Foreskin keratinocyte (primary cell): ENCODE measurements at places on chromosomes 5 and 9.

GRCh38 chr5:146510559-146511125, 5.3 kb downstream of the GPR151 start:
- DNase-seq = peak; percentile 46

GRCh38 chr5:164181604-164182003, 676.2 kb downstream of the MAT2B start:
- DNase-seq = no peak

- DNase-seq = peak; percentile 31
Measured at GRCh38 chr9:126719618-126720031, 85.2 kb upstream of the ZBTB43 start.

DNA sequence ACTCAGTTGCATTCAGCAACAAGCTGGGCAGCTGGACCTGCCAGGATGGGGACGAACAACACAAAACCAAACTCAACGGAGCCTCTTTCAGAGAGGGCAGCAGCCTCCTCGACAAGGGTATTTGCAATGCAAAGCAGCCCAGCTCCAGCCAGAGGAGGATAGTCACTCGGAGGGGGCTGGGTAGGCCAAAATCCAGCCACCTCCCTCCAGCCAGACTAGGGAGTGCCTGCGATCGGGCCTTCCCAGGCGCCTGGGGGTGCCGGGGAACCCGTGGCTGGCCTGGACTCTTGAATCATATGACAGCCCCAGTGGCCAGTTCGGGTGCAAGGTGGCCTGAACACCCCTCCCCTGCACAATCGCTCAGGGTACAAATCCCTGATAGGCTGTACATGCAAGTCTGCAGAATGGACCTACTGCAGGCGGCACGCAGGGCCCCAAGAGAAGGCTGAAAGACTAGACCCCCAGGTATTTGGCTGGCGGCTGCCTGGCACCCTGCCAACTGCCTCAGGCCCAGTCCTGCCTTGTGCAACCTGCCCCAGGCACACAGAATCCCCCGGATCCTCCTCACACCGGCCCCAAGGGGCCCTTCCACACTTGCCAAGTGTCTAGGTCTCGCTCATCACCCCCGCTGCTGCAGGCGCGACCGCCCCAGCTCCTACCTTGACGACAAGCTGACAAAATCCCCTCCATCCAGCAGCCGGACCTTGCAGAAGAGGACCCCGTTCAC, 1.3 kb downstream of the EEIG1 start:
- no peak for DNase-seq

GRCh38 chr5:10293907-10294662, 13.6 kb downstream of the CMBL start:
- no peak for DNase-seq
